ENCODE measurements at places on chromosomes 7 and 10.
A peak's percentile ranks its signal among the peaks of the same experiment; 100 is the strongest.

GRCh38 chr10:91592266-91592975 lies 40.5 kb downstream of the PPP1R3C start:
- DNase-seq, result no peak

DNA sequence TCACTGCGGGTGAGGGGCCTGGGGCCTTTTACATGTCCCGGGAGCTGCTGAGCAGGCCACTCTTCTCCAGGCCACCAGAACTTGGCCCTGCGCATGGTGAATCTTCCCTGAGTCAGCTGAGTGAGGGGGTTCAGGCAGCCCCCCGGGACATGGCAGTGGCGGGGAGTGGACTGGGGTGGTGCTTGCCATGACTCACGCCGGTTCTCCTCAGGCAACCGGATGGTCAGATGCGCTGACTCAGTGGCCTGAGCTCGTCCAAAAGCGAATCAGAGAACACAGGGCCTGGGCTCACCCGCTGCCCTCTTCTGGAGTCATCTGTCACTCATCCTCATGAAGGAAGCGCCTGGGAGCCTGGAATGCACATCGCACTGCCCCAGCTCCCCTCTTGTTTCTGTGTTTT lies 33.5 kb downstream of the HTRA1 start:
- DNase-seq, result peak; percentile 59

DNA sequence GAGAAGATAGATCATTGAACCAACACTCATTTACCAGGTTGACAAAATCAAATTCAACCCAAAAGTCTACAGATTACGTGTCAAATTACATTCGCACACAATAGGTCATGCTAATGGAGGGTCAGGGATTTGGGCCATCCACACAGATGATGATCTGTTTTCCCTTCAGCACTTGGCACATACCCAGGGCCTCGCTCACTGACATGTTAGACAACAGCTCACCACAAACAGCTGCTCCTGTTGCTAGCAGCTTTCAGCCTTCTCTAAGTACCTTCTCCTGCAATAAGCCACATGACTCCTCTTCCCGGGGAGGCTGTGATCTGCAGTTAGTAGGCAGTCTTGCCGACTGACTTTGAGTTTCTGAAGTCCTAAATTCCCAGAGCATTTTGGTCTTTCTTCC lies 18.4 kb downstream of the NKX2-3 start:
- no peak for DNase-seq

DNA sequence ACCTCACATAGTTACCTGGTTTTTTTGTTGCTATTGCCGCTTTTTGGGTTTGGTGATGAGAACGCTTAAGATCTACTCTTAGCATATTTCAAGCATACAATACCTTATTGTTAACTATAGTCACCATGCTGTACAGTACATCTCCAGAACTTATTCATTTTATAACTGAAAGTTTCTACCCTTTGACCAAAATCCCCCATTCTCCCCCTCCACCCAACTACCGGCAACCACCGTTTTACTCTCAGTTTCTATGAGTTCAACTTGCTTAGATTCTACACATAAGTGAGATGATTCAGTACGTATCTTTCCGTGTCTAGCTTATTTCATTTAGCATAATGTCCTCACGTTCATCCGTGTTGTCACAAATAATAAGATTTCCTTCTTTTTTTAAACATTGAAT lies 86.7 kb upstream of the IL6 start:
- DNase-seq, result no peak

- DNase-seq, result no peak
These were observed 67.2 kb downstream of the FAM107B start for GRCh38 chr10:14707481-14707880.
